ENCODE measurements at places on chromosomes 13 and 19.

- DNase-seq: peak; percentile 84
Measured at GRCh38 chr19:52993342-52994178, 20.2 kb upstream of the ERVV-1 start.

DNA sequence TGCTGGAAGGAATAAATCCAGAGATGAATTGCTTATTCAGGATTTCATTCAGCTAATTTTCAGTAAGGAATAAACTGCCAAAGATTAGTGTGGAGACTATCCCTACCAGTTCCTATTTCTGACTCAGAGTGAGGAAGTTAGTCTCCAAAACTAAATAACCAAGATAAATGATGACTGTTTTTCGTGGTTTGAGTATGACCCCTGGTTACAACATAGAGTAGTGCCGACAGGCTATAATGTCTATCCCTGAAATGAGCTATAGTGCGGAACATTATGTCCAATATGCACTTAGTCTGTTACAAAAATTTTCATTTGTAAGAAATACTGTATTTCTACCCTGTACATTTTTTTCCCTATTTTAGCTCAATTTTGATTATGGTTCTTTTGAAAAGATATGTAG lies 51.4 kb downstream of the NBEA start:
- DNase-seq: no peak

GRCh38 chr19:4272894-4273293 lies 6.2 kb upstream of the SHD start:
- DNase-seq: no peak

DNA sequence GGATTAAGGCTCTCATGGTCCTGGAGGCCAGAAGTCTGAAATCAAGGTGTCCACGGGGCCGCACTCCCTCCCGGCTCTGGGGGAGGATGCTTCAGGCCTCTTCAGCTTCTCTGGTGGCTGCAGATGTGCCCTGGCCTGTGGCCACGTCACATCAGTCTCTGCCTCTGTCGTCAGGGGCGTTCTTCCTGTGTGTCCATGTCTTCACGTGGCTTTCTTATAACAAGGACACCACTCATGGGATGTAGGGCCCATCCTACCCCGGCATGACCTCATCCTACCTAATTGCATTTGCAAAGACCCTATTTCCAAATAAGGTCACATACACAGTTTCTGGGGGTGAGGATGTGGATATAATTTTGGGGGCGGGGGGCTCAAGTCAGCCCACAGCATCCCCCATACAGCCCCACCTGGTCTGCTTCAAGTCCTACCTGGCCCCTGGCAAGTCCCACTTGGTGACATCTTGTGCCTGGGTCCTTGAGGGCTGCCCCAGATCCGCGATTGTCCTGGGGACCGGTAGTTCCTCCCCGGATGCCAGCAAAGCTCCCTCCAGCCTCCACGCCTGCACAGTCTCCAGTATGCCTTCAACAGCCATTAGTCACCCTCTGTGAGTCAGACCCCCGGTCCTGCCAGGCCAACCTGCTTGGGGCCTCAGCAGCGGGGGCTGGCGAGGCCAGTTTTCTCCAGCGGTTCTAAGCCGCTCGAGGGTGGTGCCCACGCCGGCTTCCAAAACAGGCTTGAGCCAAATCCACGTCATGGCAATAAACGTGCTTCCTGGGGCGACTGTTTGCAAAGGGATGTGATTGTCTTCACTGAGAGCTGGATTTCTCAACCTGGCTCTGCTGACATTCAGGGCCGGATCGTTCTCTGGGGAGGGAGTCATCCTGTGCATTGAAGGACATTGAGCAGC lies 32.2 kb downstream of the MYO9B start:
- DNase-seq: no peak

DNA sequence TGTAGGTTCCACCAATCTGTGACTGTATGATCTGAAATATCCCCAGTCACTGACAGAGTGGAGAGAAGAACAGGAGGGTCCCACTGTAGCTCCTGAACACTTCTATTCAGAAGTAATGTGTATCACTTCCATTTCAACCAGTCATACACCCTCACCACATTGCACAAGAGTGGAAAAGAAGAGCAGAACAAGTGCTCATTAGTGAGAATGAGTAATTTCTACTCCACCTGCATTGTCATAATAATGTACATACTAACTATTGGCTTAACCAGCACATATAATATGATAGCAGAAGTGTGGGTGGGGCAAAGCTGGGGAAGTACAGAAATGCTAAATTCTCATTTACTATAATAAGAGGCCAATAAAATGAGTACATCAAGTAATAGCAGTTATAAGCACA lies 342.7 kb downstream of the LMO7 start:
- no peak for DNase-seq

DNA sequence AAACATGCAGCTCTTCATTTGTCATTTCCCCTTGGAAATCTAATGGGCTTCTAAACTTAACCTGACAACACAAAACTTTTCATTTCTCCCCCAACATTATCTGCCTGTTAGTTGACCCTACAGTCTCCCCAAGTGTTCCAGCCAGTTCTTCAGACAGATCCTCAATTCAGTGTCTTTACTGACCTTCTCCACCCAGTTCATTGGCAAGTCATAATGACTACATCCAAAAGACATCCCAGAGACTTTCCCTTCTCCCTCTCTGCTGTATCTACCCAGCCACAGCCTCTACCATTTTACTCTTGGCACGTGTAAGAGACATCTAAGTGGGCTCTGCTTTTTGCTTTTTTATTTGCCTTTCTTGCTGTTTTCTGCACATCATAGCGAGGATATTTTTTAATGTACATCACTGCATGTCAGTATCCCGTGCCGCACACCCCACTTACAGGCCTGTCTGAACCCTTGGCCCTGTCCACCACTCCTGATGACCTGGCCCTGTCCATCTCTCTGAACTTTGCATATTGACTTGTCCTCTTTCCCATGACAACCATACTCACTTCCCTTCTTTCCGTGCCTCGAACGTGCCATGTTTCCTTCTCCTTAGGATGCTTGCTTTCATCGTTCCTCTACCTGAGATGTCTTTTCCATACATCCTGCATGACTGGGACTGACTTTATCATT lies 391.9 kb downstream of the IRS2 start:
- DNase-seq: no peak
